ENCODE measurements at places on chromosomes 11 and 22.

- DNase-seq = no peak
Measured at GRCh38 chr11:101553891-101554292, 29.9 kb downstream of the TRPC6 start.

- no peak for DNase-seq
Measured at GRCh38 chr11:7749456-7749855, 43.2 kb upstream of the OVCH2 start.

DNA sequence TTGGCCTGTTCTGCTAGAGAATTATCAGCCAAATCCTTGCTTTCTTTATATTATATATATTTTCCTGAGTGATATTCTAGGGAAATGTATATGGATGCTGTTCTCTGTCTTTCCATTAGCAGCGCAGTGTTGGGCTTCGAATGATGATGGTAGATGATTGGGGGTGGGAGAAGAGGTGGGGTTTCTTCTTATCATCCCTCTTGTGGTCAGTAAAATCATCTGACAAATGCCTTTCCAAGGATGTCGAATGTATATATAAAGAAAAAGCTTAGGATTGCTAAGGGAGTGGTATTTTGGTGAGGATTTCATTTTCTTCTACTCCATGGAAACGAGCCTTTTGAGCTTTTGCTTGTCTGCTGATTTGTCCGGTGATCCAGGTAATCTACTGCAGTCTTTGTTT, 48.9 kb downstream of the ARHGEF12 start:
- DNase-seq = peak; percentile 8

- no peak for DNase-seq
Measured at GRCh38 chr11:97794876-97795275, 1225.9 kb upstream of the CNTN5 start.

DNA sequence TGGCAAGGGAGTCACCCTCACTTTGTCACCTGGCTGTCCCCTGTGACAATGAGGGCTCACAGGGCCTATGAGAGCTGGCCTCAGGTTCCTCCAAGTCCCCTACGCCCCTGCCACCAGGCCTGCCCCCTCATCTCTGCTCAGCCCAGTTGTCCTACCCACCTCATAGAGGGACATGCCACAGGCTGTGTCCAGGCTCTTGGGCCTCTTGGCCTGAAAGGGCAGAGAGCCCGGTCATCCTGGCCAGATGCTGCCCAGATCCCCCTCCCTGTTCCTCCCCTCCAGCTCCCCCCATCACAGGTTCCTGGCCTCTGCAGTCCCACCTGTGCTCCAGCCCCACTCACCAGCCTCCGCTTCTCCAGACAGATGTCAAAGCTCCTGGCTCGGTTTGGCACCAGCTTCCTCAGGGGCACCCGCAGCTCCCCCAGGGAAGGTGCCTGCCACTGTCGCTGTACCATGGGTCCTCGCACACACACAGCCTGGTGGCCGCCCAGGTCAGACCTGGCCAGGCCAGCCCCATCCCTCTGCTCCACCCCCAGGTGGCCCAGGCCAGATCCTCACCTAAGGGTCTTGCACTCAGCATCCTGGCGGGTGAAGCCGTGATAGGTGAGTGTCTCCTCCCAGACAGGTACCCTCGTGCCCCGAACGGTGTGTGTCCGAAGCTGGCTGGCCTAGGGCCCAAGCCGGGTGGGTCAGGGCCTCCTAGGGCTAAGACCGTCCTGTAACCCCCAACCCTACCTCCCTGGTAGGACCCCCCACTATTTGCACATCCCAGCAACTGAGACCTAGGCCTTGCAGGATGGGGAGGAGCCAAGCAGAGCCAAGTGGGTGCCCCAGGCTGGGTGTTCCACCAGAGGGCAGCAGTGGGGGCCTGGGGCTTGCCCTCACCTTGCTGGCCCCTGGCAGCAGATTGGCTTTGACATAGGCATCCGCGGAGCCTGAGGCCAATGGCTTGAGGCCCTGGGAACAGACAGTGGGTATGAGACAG, 8.3 kb downstream of the NDUFV1 start:
- DNase-seq = peak; percentile 13

DNA sequence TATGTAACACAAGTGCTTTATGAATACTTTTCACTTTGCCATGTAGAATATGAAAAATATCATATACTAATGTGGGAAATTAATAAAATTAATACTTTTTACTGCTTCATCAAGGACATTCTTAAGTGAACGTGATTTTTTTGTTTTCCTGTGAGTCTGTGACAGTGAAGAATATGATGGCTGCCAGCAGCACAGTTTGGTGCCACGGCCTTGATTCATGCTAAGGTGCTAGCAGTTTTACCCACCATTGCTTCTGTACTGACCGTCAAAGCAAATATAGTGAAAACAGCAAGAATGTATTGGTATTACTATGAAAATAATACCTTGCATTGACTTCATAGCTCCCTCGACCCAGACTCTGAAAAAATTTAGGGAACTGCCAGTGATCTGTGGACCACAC, 79.7 kb downstream of the APOL5 start:
- DNase-seq = no peak

DNA sequence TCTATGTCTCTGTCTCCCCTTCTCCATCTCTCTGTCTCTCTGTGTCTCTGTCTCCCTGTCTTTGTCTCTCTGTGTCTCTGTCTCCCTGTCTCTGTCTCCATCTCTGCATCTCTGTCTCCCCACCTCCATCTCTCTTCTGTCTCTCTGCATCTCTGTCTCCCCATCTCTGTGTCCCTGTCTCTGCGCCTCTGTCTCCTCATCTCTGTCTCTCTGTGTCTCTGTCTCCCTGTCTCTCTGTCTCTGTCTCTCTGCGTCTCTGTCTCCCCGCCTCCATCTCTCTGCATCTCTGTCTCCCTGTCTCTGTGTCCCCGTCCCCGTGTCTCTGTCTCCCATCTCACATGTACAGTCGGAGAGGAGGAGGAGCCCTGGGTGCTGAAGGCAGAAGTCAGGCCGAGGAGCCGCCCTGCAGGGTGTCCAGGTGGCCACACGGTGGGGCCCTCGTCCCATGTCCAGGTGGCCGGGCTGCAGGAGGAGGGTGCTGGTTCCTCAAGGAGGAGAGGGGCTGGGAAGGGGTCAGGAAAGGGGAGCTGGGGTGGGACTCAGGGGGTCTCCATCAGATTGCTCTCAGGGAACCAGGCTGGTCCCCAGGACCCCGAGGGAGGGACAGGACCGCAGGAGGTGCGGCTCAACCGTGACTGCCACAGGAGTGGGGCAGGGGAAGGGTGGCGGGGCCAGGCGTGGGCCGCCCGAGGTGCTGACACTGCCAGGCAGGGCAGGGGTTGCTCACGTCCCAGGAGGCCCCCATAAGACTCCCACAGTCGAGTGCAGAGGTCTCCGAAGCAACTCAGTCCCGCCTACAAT, 25.6 kb upstream of the TH start:
- peak; percentile 74 for DNase-seq

- no peak for DNase-seq
Measured at GRCh38 chr22:26648011-26648497, 9.3 kb upstream of the MIAT start.

GRCh38 chr11:36421546-36422155, 88.4 kb downstream of the TRAF6 start:
- DNase-seq = no peak

DNA sequence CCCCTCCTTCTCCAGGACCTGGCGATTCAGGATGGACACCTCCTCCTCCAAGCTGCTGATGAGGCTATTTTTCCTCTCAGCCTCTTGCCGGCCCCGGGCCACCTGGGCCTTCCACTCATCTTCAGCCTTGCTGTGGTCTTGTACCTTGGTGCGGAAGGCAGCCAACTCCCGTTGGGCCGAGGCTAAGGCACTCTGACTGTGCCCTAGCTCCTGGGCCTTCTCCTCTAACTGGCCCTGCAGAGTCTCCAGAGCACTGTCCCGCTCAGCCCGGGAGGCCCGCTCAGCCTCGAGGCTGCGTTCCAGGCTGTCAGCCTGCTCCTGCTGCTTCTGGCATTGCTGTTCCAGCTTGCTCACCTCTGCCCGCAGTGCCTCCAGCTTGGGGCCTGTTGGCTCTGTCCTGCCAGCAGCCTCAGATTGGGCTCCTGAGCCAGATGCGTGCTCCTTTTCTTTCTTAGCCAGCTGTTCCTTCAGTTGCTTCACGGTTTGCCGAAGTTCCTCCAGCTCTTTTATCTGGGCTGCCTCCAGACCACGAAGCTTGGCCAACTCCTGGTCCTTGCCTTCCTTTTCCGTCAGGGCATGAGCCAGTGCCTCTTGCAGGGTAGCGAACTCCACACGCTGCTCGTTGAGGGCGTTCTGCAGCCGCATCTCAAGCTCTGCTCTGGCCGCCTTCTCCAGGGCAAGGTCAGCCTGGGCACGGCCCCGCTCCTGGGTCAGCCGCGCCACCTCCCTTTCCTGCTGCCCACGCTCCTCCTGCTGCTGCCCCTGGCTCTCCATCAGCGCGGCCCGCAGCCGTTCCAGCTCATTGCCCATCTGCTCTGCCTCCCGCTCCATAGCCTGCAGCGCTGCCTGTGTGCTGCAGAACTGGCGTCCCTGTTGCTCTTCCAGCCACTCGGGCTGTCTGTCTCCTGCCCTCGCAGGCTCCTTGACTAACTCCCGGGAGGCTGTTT, 15.3 kb downstream of the IL18BP start:
- DNase-seq = no peak

DNA sequence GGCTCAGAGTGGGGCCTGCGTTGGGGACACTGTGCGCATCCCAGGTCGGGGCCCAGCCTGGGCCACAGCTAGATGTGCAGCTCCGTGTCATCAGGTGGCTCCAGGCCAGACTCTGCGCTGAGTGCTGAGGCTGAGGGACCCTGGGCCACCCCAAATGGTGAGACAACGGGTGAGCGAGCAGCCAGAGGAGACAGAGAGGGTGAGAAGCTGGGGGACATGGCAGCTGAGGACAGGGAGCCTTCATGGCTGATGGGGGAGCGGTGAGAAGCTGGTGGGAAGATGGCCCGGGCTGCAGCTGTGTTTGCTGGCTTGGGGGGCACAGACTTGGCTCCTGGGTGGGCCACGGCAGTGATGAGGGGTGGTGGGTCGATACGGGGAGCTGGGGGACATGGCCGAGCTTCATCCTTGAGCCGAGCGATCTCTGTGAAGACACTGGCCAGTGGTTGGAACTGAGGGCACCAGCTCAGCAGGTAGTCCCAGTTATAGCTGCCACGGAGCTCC, 2.5 kb upstream of the TPP1 start:
- DNase-seq = no peak

- DNase-seq = no peak
Measured at GRCh38 chr11:111408789-111409727, 30.0 kb upstream of the POU2AF1 start.

DNA sequence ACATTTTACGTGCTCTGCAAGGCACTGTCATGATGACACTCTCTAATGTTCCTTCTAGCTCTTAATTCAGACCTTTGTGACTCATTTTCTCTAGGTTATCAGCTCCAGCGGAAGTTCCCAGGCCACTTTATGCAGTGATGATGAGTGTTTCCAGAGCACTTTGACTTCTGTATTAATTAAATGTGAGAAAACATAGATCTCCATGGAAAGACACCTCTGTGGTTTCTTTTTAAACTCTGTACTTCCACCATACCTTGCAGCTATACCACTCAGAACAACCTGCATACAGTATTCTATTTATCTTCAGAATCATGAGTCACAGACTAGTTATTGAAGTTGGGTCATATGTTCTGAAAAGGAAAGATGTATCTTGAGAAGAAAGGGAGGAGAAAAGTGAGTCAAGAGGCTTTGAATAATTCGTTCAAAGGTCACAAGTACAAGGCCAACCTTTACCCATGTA, 175.6 kb upstream of the TENM4 start:
- no peak for DNase-seq

DNA sequence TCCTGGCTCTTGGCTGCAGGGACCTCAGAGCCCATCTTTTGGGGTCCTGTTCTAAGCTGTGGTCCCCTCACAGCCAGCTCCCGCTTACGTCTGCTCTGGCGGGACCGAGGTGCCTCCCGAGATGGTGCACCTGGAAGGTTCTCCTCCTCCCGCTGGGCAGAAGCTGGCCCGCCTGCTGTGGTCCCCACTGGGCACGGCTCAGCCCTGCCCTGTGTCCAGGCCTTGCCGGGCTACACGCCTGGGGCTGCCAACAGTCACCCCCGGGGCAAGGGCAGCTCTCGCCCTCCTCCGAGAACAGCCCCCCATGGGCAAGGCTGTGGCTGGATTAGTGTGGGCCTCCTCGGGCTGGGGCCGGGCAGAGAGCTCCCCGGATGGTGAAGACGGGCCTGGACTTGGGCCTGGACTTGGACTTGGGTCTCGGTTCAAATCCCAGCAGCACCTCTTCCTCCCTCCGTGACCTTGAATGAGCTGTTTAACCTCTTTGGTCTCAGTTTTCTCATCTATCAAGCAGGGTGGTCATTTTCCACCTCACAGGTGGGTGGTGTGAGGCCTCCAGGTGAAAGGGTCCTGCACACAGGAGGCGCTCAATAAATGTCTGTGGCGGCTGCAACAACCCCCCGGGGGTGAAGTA, 998 bp downstream of the BAIAP2L2 start:
- DNase-seq = no peak

DNA sequence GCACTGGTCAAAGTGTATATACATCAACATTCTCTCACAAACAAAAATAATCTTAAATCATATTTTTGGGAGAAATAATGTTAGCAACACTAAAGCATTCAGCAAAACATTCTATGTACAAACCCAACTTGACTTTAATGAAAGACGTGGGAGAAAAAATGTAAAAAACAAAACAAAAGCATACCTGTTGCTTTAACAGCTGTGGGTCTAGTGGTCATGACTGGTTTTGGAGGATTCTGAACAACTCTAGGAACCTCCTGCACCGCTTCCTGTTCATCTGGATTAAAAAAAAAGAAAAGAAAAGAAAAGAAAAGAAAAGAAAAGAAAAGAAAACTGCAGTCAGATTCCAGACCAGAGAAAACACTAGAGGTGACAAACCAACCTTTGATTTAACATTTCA, 2.1 kb downstream of the FNBP4 start:
- DNase-seq = no peak

GRCh38 chr11:48003926-48004325, 23.6 kb downstream of the PTPRJ start:
- no peak for DNase-seq

GRCh38 chr11:78205256-78205655, 16.5 kb downstream of the USP35 start:
- no peak for DNase-seq

All from A172 (cell line).